ENCODE measurements at places on chromosomes 13 and 19.

DNA sequence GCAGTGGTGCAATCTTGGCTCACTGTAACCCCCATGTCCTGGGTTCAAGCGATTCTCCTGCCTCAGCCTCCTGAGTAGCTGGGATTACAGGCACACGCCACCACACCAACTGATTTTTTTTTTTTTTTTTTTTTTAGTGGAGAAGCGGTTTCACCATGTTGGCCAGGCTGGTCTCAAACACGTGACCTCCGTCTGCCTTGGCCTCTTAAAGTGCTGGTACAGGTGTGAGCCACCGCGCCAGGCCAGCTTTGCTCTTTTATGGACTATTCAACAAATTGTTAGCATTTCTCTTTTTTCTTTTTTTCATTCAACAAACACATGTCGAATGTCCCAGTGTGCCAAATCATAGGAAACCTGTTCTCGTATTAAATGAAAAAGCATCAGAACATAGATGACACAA is 99.6 kb downstream of the INSR start:
- DNase-seq, result no peak

GRCh38 chr13:49063011-49063410 is 87.3 kb downstream of the FNDC3A start:
- no peak for DNase-seq

DNA sequence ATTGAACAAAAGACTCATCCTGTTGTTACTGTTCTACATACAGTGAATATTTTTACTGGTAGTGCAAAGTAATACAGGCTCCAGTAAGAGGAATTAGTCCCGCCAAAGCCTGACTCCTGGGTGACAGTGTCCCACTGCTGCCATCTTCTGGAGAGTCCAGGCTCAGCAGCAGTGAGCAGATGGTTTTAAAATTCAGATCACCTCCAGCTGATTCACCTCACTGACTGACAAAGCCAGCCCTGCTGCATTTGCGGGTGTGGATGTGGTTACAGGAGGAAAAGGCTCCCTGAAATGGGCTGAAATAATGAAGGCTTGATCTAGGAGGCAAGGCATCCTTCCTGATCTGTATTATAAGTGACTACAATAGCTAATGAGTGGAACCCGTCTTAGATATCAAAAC is 18.3 kb downstream of the PABPC3 start:
- DNase-seq, result peak; percentile 49

- DNase-seq, result no peak
Observed at GRCh38 chr19:566403-566802, 6.0 kb upstream of the BSG start.

DNA sequence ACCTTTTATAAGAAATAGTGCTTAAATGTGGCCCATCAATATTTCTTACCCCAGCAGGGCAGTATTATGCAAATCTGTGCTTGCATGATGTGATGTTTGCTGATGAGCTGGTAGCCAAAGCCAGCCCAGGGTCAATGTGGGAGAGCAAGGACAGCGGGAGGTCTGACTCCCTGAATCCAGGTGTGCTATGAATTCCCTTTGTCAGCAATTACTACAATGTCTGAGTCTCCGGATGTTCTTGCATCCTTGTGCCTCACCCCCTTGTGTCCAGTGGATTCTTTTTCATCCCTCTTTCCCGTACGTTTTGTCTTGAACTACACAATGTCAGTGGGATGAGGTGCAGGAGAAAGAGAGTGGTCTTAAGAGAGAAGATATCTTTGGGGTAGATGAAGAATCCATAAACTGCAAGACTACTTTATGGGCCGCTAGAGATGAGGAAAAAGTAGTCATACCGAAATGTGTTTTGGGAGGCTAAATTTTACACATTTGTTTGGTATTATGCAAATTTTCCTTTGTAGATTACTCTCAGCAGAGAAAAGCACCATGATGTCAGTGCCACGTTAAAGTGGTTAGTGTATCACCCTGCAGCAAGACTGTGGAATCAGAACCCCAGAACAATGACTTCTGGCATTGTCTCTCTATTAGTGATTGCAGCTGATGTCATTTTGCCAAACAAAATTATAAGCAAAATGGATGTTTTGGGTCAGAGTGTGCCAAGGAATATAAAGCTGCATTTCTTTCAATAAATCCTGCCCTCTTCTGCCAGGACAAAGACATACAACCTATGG is 53.5 kb upstream of the TSHZ3 start:
- no peak for DNase-seq

DNA sequence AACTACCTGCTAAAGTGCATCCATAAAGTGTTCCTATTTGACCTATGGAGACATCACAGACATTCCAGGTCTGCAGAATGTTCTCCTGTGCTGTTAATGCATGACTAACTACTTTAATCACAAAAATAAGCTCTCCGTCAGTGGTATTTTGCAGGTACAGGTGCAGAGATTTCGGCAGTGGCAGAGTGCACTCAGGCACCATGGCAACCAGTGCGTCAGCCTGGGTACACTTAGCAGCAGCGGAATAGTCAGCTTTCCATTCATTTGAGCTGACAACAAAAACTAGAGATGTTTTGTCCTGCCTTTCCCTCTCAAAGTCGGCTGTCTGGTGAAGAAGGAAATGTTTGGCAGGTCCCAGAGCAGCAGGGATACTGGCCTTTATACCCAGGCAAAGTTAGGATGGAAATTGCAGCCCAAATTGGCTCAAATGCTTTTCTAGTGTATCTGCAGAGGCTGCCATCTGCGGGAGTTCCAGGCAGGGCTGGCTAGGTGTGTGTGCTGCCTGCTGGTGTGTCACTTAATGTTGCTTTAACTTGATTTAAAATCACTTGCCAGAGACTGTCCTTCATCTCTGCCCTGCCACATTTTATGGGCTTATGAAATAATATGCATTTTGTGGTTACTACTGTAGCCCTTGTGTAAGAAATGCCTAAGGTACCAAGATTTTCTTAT is 195.8 kb downstream of the RAP2A start:
- no peak for DNase-seq

- DNase-seq, result no peak
Observed at GRCh38 chr19:44212866-44213346, 574 bp downstream of the ZNF227 start.

GRCh38 chr19:3444695-3445234 is 35.6 kb downstream of the SMIM24 start:
- DNase-seq, result no peak

DNA sequence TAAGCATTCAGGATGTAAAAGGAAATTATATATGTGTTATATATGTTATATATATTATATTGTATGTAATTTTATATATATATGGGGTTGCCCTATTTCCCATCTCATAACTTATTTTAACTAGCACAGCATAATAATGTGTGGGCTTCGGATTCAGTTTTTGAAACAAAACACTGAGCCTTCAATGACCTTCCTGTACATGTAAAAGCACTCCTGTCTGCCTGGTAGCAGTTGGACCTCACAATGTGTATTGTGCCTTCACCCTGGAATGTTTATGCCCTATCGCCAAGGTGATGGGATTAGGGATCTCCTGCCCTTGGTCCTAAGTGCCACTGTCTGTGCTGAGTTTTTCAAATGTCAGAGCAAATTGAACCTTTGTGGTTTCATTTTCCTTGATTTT is 968.8 kb downstream of the TUBA3C start:
- no peak for DNase-seq

DNA sequence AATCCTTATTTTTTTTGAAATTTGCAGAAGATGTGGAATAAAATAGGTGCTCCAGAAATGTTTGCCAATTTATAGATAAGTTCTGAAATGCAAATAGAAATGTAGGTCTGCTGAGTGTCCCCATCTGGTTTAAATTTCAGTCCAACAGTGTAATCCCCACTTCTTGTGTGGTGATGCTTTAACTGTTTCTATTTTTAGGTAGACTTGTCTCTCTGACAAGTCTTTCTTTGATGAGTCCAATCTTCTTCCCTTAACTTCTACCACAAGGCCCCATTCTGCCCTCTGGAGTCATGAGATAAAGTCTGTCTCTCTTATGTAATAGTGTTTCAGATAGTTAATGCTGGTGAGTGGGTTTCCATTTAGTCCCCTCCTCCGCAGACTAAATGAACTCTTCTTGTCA is 390.4 kb downstream of the RFC3 start:
- no peak for DNase-seq

GRCh38 chr13:45896285-45896684 is 44.7 kb upstream of the SIAH3 start:
- DNase-seq, result no peak

DNA sequence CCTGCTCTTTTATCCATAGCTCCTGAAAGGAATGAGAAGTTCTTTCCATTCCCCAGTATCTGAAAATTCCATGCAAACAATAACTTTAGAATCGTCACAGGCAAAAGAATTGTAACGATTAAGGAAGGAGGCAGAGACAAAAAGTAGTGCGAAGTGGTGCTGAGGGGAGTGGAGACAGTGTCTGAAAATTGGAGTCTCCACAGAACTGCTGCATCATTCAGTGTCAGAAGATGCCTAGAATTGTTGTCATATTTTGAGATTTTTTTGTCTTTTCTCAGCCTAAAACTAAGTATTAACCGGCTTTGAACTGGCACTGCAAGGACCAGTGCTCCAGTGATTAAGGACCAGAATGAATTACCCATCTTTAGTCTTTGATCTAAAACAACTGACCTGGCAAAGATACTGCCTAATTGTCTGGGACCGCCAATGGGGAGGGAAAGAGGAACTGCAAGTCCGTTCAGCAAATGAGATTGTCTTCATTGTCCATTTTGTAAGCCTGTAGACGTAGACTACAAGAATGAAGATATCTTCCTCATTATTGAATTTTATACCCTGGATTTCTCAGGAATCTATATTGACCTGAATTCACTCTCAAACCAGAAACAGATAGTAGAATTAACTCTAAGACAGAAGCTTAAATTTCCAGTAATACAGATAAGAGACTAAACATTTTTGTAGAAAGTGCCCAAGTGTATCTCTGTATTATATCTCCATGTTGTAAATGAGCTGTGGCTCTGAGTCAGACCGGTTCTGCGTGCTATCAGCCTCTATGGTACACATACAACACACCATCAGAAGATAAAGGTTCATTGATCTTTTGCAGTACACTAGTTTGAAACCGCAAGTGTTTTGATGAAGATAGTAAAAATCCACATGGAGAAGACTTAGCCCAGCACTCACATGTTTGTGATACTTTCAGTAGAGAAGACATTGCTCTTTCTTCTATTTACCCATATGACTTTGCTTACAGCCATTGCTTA is 293.2 kb downstream of the EFNB2 start:
- no peak for DNase-seq

GRCh38 chr19:16185768-16186123 is 536 bp downstream of the FAM32A start:
- peak; percentile 56 for DNase-seq

DNA sequence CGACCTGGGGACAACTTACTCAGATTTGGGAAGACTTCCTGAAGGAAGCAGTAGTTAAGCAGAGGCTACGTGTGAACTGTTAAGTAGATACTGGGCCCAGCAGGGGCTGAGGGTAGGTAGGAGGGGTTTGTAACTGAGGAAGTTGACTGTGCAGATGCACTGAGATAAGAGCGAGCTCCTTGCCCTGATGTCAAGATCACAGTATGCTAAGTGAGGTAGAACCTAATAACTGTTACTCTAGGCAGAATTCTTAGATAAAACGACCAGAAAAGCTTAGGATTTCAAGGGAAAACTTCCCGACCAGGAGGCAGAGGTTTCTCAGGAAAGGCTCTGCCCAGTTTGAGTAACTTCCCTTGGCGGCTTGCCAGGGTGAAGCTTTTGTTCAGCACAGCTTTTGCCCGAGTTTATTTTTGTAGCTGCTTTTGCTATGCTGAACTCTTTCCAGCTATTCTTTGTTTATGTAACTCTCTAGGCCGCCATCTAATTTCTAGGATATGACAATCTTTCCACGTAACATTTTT is 632.1 kb downstream of the DIAPH3 start:
- DNase-seq, result peak; percentile 20

DNA sequence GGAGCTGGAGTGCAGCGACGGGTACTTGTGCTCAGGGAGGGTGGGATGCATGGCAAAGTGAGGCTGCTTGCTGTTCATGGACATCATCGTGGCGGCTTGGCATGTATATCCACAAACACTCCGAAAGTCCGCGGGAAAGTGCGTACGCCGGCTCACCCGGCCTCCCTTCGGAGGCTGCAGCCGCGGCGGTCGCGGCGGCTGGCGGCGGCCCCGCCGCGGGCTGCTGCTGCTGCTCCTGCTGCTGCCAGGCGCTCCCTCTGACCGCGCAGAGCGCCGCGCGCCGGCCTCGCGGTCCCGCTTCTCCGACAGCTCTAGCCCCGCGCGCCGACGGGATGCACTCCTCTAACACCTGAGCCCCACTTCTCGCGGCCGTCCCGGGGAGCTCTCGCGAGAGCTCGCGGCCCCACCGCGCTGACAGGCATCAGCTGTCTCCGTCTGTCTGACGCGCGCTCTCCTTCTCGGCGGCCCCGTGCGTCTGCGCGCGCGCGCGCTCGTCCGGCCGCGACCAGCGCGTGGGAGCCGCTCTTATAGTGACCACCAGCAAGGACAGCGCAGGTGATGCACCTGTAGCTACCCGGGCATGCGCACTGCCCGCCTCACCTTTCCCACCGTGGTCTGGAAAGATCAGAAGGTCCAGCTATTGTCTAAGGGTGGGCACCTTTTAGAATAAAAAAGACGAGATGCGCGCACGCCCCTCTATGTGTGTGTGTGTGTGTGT is at the start of gene POU4F1:
POU4F1 (minus strand) TSS at position 313 of the 718 bp plus-strand sequence; CDS start at position 87, 226 bp downstream.
- DNase-seq, result peak; percentile 73

GRCh38 chr19:1962674-1963073 is 21.7 kb downstream of the CSNK1G2 start:
- DNase-seq, result no peak

DNA sequence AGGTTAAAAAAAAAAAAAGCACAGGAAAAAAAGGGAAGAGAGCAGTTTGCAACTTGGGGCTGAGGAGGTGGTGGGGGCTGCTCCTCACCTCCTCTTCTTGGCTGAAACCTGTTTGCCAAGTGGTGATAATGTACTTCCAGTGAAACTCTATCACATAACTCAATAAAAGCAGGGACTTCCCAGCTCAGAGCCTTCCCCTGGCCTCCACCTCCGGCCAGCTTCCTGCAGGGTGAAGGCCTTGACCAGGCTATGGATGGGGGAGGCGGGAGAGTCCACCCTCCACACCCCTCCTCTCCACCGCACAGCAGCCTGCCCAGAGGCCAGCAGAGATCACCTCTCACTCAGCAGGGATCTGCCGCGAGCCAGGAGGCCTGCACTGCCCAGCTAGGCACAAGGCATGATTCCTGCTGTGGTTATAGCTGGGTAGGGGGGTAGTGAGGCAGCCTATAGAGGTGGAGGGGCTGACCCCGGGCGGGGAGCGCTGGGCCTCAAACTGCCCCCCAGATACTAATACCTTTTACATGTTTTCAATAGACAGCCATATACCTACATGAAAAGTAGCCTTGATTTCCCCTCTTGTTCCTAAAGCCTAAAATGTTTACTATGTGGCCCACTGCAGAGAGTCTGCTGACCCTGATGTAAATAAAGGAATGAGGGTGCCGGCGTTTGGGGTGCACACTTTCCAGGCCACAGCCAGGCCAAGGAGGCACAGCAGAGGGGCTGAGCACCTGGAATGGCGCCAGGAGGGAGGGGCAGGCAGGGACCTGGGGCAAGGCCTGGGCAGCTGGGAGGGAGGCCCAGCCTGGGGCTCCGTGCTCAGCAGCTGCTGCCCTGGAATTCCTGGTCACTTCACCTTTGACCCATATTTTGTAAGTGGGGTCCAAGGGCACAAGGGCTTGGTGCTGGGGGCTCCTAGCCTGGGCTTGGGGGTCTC is 10.3 kb downstream of the ZNF787 start:
- DNase-seq, result no peak

GRCh38 chr19:48190288-48190884 is 19.9 kb downstream of the ZSWIM9 start:
- DNase-seq, result no peak

- DNase-seq, result no peak
Observed at GRCh38 chr19:867301-867793, 7.9 kb downstream of the CFD start.

Measured in CD8-positive, alpha-beta T cell (primary cell).